ENCODE measurements at places on chromosomes 2 and 18.

GRCh38 chr2:217661378-217661777 is 341.4 kb downstream of the TNS1 start:
- no peak for DNase-seq

- DNase-seq = no peak
Observed at GRCh38 chr2:233440714-233441113, 86.4 kb downstream of the DGKD start.

DNA sequence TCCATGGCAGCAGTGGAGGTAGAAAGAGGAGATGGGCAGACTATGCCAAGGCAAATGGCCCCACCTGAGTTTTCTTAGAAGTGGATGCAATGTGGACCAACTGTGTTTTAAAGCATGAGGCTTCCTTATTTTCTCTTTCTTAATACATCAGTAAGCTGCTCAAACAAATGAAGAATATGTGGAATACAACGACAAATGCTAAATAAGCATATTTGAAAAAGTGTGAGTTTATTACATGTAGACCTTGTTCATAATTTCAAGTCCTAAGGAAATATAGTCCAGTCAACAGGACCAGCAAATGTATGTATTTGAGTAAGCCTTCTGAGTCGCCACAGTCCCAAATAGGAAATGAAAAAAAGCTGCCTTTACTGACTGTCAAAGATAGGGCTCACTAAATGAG is 177.8 kb downstream of the PRPF40A start:
- DNase-seq = no peak

DNA sequence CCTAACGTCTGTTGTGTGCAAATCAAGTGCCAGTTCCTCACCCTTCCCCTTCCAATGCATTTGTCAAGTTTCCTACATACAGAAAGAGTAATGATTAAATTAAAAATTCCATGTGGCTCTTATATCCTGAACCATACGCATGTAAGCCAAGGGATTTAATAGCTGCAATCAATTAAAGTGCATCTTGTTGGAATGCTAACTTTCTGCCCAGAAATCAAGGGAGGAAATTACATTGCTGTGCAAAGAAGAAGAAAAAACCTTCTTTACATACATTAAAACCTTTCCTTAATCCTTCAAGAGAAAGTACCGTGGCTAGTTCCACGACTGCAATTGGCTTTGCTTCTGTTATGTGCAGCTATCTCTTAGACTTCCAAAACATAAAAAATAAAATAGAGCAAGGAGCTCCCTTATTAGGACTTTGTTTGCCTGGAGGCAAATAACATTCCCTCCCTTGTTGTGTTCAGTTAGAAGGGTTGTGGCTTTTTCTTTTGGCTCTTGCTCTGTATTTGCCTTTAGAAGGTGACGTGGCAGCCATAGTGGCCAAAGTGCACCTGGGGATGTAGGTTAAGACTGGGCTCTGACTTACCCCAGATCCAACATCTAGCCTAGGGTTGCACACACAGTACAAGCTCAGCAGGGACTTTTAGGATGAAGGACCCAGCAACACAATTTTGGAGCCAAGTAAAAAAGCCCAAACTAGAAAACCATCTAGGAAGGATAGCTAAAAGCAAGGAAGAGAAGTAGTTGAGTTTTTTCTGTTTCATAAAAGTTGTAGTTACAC is 158.3 kb downstream of the ANTXR1 start:
- no peak for DNase-seq

DNA sequence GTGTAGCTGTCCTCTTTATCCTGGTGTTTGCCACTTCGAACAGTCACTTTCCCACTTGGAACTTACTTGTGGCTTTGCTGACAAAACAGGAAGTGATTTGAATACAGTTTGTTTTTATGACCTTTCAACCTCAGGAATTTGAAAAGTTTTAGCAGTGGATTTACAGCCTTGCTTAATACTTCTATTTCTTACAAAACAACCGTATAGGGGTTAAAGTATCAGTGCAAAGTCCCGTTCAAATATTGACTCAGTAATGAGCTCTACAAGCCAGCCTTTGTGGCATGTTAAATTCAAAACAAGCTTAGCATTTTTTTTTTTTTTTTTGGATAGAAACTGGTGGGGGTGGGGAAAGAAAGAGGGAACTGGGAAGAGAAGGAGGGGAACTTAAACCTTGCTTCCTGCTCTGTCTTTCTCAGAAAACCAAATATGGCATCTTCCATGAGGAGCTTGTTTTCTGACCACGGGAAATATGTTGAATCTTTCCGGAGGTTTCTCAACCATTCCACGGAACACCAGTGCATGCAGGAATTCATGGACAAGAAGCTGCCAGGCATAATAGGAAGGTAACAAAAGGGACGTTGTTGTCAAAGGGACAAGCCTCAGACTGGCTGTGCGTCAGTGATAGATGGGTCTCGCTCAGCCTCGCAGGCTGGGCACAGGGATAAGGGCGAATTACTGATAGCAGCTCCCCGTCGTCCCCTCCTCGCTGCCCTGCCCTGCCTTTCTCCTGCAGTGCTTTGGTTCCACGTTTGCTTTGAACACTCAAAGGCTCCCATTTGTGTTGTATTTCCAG is at the start of gene HNMT:
HNMT (plus strand) TSS at position 408 of the 793 bp plus-strand sequence; CDS start at position 427, 19 bp downstream.
- peak; percentile 13 for DNase-seq

DNA sequence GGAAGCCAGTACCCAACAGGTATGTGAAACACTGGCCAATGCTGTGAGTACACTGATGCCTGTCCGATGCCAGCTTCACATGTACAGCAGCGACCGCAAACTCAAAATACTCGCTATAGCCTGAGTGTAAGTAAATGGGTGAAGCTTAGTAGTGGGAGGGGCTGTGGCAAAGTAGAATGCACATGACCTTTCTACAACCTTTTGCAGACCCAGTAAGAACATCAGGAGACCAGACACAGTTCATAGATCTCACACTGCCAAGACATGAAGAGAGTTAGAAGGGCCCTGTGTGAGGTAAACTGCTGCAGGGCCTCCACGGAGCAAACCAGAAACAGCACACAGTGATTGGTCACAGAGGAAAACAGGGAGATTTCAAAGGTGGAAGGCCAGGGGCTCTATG is 9.1 kb upstream of the UBXN4 start:
- no peak for DNase-seq

- no peak for DNase-seq
Observed at GRCh38 chr2:149825473-149825872, 237.9 kb upstream of the MMADHC start.

DNA sequence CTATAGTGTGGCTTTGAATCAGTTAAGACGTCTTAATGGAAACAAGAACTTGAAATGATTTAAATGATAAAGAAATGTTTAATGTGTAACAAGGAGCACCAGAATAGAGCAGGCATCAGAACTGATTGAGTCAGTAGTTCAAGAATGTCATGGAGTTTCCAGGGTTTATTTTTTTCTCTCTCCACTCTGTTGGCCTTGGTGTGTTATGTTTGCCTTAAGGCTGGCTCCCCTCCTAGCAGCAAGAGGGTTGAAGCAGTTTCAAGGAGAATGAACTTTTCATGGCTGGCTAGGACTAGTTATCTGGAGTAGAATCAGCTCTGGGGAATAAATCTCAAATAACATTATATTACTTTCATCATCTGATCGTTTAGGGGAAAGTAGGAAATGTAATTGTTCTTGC is 13.4 kb upstream of the GLS start:
- no peak for DNase-seq

DNA sequence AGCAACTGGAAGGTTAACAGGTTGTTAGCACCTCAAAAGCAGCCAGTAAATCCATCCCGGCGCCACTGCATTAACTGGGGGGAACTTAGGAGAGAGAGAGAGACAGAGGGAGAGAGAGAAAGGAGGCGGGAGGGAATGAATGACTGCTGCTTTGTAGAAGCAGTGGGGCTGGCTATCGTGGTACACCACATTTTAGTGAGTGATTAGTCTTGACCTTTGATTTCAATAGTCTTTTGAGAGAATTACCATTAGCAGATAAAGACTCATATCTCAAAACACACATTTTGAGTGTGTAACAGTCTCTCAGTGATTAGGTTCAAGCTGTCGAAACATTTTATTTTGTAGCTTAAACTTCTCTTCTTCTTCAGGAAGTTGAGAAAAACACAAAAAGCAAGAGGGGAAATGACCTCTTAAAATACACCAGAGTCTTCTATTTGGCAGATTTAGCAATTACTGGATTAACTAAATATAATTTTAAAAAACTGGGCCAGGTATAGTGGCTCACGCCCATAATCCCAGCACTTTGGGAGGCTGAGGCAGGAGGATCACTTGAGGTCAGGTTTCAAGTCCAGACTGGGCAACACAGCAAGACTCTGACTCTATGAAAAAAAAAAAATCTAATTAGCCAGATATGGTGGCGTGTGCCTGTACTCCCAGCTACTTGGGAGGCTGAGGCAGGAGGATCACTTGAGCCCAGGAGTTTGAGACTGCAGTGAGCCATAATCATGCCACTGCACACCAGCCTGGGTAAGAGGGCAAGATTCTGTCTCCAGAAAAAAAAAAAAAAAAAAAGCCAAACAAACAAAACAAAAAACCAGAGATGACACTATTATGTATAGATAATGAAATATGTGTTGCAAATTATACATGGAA is 22.0 kb upstream of the PNO1 start:
- DNase-seq = no peak

- DNase-seq = no peak
Observed at GRCh38 chr2:939936-940601, 10.6 kb upstream of the SNTG2 start.

- DNase-seq = no peak
Observed at GRCh38 chr18:6428851-6429395, 14.2 kb upstream of the L3MBTL4 start.

DNA sequence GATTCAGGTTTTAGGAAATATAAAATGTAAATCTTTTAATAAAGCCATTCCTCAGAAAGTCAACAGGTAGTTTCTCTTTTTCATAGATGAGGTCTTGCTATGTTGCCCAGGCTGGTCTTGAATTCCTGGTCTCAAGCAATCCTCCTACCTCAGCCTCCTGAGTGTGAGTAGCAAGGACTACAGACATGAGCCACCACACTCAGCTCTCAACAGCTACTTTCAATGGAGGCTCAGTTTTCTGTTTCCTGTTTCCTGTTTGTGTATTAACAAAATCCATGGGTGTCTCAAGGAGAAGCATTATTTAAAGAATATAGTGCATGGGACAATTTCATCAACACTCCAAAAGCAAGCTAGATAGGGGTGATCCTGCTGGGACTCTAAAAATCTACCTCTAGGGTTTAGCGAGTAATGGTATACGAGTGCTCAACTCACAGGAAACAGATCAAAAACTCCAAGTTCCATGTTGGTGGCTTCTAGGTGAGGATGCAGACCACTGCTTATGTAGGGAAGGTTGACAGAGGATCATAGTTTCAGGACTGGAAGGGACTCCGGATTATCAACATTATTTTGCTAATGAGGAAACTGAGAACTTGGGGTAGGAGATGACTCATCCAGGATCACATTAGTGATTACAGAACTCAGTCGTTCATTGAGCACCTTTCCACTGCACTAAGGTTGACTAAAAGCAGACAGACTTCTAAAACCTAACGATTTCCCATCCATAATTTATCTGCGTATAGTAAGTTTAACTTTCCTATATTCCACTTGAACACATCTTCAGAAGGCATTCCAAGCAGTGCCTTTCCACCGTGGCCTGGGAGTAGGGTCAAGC is 61.7 kb upstream of the WIPF1 start:
- DNase-seq = no peak
